ENCODE measurements at places on chromosomes 11 and 22.

GRCh38 chr22:40430991-40431390 is 60.6 kb downstream of the SGSM3 start:
- DNase-seq, result no peak

DNA sequence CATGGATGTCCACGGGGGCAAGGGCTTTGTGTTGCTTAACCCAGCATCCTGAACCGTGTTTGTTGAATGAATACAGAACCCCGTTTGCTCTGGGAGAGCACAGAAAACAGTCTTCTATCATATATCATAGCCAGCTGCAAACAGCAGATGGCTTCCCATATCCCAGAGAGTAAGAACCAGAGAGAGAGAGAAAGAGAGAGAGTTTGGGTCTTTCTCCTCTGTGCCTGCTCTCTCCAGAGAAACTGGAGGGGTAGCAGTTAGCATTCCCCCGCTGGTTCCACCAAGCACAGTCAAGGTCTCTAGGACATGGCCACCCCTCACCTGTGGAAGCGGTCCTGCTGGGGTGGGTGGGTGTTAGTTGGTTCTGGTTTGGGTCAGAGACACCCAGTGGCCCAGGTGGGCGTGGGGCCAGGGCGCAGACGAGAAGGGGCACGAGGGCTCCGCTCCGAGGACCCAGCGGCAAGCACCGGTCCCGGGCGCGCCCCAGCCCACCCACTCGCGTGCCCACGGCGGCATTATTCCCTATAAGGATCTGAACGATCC is 440 bp upstream of the TIMP3 start:
- DNase-seq, result no peak

- DNase-seq, result no peak
These were observed 839.2 kb downstream of the TBC1D22A start for GRCh38 chr22:47601666-47602065.

- DNase-seq, result no peak
These were observed 94.1 kb downstream of the USP35 start for GRCh38 chr11:78282821-78283220.

DNA sequence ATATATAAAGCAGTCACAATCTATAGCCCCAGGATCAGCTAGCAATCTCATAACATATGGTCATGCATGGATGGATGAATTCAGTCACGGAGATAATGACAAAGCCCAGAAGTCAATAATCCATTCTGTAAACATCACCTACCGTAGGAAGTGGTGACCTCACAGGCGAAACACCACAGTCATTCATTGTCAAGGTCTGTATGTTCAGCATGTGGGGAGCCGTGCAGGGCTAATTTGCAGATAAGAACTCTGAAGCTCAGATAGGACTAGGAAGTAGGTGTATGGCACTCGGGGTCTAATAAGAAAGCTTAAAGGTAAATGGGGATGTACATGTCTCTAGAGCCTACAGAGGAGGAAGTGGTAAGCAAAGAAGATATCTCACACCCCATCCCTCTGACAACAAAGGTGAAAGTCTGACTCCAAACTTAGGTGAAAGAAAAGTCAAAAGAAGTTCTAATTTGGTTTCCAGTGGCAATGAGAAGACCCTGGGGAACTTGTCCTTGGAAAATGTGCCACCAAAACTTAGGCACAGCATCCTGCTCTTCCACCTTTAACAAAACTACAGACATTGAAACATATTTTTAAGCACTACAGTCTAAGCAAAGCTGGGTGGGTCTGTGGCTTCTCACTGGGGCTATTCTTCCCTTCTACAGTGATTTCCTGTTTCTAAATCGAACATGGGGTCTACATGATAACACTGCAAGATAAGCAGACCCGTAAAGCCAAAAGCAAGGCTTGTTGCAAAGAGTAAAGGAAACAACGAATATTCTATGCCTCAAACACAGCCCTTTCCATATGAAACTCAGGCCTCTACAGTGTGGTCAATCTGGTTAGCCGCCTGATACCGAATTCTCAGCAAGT is 5.2 kb downstream of the CRTAM start:
- DNase-seq, result no peak
